ENCODE measurements at places on chromosomes 1 and 21. TPM values are rescaled to one million over a fixed set of nuclear protein-coding genes. Genes with fewer than 3 reads are reported as not detected.

DNA sequence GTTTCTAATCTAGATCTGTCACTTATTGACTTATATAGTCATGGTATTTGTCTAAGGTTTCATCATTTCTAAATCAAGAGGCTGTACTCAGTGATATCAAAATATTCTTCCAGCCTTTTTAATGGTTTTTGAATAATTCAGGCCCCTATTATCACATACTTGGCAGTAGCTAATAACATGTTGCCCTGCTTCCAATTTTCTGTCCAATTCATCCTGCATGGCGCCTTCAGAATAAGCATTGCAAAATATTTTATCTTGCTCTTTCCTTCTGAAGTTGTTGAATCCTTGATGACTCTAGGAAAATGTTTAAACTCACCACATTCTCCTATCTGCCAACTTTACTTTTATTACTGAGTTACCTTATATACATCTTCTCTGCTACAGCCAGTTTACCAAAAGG, 517.2 kb upstream of the B3GALT2 start:
- no peak for DNase-seq
- no peak overlapping the region for H3K4me3 ChIP-seq
- no peaks in the 10 kb centered on the region for H3K36me3 ChIP-seq

PLEKHN1 gene
- 4.8 TPM for total RNA-seq

- DNase-seq = no peak
- no peak overlapping the region for H3K4me3 ChIP-seq
- H3K27me3 ChIP-seq = peaks cover 9% of the 10 kb centered on the region
- no peak overlapping the region for H3K27ac ChIP-seq
- no peaks in the 10 kb centered on the region for H3K36me3 ChIP-seq
Measured at GRCh38 chr1:183148599-183148998, 37.5 kb upstream of the LAMC2 start.

GPR157 gene
- total RNA-seq = 3.3 TPM

OR14C36 gene
- total RNA-seq = not detected

DNA sequence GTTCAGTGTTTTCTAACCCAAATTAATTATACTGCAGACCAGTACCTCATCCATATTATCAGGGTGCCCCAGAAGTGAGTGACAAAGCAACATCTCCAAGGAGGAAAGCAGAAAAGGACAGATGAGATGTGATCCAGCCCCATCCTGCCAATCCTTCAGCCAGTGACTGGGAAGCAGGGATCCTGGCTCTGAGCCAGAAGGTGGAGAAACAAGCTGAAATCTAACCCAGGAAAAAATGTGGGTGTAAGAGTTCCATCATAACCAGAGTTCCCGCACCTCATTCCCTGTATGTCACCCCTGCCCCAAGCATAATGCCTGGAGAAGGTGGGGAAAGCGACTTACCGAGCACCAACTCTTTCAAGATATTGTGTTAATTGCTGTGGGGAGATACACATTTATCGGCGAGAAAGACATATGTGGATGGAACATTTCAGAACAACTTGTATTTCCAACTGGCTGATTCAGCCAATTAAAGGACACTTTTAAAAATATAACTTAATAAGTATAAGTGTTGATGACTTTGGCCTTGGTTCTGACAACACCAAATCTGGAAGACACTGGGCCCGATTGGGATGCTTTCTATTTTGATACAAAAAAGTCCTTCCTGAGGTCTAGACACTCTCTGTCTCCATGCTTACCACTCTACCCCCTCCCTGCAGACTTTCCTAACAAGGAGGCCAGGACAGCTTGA, 14.9 kb downstream of the PLEKHA6 start:
- H3K4me3 ChIP-seq = no peak overlapping the region
- DNase-seq = no peak
- H3K4me1 ChIP-seq = no peaks in the 10 kb centered on the region
- peaks cover 5% of the 10 kb centered on the region for H3K27me3 ChIP-seq

DNA sequence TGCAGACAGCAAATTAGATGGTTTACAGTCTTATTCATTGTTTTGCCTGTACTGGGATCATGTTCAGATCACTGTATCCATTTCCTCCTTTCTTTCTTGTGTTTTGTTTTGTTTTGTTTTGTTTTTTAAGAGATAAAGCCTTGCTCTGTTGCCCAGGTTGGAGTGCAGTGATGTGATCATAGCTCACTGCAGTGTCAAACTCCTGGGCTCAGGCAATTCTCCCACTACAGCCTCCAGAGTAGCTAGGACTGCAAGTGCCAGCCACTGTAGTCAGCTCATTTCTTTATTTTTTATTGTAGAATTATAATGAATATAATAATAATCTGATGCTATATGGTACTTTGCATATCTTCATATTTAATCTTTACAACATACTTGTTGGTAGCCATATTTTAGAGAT, 403.7 kb upstream of the B3GALT2 start:
- peaks cover 12% of the 10 kb centered on the region for H3K4me1 ChIP-seq
- H3K27me3 ChIP-seq = no peaks in the 10 kb centered on the region
- no peak overlapping the region for H3K4me3 ChIP-seq
- DNase-seq = no peak

RYR2 gene
- total RNA-seq = not detected

GRCh38 chr1:221740993-221741702, 741 bp downstream of the DUSP10 start:
- peaks cover 41% of the 10 kb centered on the region for H3K4me1 ChIP-seq
- H3K27me3 ChIP-seq = no peaks in the 10 kb centered on the region
- peaks cover 39% of the 10 kb centered on the region for H3K36me3 ChIP-seq

DNA sequence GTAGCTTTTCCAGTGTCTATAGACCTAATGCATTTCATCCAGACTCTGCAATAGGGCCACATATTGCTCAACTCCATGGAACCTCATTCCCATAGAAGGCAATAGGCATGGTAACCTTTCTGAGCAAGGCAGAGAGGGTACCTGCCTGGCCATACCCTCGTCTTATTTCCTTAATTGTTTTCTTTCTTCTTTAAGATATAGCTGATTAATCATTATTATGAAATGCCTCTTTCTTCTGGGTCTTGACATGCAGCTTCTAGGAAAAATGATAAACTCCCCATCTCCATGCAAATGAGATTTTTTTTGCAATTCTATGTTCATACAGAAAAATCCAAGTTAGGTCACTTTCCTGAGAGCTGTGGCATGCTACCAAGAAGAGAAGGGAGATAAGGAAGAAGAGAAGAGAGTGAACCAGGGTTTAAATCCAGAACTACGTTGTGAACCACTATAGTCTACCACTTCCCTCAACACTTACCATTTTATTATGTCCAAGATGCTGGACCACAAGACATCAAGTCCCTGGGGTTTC, 33.0 kb upstream of the IL20 start:
- H3K4me3 ChIP-seq = peak overlapping the region; percentile 57
- H3K27me3 ChIP-seq = peaks cover 11% of the 10 kb centered on the region
- H3K36me3 ChIP-seq = no peaks in the 10 kb centered on the region
- peaks cover 51% of the 10 kb centered on the region for H3K4me1 ChIP-seq
- H3K27ac ChIP-seq = peak overlapping the region; percentile 27

DNA sequence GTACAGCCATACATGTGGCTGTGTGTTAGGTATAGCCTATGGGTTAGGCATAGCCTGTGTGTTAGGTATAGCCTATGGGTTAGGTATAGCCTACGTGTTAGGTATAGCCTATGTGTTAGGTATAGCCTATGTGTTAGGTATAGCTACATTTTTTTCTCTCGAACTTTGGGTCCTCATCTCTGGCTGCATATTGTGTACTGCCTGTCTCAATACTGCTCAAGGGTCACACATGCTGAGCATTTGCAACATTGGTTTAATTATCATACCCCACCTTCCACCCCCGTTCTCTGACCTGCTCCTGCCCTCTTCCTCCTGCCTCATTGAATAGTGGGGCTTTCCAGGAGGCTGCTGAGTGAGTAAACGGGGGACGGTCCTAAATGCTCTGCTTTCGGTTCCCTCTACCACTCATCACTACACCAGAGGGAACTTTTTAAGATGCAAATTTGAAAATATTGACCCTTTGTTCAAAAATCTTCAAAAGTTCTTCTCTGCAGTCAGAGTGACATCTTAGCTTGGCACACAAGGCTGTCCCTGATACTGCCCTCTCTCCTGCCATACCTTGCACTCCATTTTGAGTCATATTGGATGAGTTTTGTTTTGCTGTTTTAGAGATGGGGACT, 17.8 kb downstream of the OR2B11 start:
- peaks cover 5% of the 10 kb centered on the region for H3K4me1 ChIP-seq
- no peak for DNase-seq
- H3K4me3 ChIP-seq = no peak overlapping the region
- peaks cover 46% of the 10 kb centered on the region for H3K36me3 ChIP-seq
- H3K27ac ChIP-seq = no peak overlapping the region
- no peaks in the 10 kb centered on the region for H3K27me3 ChIP-seq

GRCh38 chr1:92538048-92538412, 51.3 kb upstream of the GFI1 start:
- peak overlapping the region; percentile 62 for H3K4me3 ChIP-seq
- H3K36me3 ChIP-seq = peaks cover 31% of the 10 kb centered on the region
- H3K27ac ChIP-seq = peak overlapping the region; percentile 96
- no peaks in the 10 kb centered on the region for H3K27me3 ChIP-seq
- no peak for DNase-seq

GRCh38 chr1:168977618-168978017, 128.9 kb upstream of the ATP1B1 start:
- no peak overlapping the region for H3K27ac ChIP-seq
- no peaks in the 10 kb centered on the region for H3K27me3 ChIP-seq
- H3K4me3 ChIP-seq = no peak overlapping the region
- peaks cover 1% of the 10 kb centered on the region for H3K4me1 ChIP-seq

S100A13 gene
- 5.3 TPM for total RNA-seq

DNA sequence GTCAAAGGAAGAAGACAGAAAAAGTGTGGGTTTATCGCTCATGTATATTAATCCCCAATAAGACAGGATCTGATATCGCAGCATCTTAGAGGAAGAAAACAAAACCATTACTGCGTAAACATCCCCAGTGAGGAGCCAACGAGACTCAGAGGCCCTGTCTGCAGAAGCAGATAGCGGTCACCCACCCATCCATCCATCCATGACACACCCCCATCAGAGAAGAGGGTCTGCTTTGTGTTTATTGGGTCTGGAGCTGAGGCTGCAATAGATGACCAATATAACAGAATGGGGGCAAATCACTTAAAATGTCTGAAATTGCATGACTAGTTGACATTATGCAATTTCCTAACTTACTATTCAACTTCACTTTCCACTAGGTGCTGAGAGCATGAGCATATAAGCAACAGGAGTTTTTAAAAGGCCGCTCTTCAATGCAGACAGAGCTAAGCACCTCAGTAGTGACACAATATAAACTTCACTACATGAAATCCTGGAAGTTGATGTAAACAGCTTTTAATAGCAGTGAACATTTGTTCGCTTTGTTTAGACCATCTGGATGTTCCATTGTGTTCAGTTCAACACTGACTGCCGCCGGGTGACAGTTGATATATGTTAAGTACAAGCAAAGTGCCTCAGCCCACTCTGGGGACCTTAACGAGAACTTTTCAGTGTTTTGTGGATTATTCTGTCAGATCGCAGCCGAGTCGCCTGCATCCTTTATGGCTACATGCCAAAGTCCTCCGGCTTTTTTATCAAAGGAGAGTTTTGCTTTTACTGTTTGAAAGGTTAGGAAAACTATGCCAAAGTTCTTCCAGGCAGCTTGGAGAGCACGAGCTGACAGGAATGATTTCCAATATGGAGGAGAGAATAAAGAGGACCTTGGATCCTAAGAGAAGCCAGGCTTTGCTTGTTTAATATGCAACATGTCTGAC, 167.5 kb downstream of the ZNF281 start:
- no peak for DNase-seq
- H3K36me3 ChIP-seq = no peaks in the 10 kb centered on the region
- peaks cover 51% of the 10 kb centered on the region for H3K27me3 ChIP-seq
- no peak overlapping the region for H3K4me3 ChIP-seq
- H3K27ac ChIP-seq = no peak overlapping the region

DNA sequence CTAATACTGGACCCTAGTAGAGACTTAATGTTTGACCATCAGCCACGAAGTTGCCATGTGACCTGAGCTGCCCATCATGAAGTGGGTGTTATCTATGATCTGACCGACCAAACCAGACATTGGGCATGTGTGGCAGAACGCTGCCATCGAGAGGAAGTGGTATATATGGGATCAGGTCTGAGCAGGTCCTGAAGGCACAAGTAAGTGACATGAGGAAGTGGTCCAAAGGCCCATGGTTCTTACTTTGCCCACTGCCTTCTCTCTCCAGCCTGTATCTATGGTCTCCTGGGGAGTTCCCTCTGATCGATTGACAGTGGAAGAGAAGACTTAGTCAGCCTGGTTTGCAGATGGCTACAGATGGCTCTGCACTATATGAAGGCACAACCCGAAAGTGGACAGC, 7.9 kb downstream of the SPSB1 start:
- no peak overlapping the region for H3K4me3 ChIP-seq
- H3K27me3 ChIP-seq = peaks cover 13% of the 10 kb centered on the region
- H3K27ac ChIP-seq = no peak overlapping the region

DNA sequence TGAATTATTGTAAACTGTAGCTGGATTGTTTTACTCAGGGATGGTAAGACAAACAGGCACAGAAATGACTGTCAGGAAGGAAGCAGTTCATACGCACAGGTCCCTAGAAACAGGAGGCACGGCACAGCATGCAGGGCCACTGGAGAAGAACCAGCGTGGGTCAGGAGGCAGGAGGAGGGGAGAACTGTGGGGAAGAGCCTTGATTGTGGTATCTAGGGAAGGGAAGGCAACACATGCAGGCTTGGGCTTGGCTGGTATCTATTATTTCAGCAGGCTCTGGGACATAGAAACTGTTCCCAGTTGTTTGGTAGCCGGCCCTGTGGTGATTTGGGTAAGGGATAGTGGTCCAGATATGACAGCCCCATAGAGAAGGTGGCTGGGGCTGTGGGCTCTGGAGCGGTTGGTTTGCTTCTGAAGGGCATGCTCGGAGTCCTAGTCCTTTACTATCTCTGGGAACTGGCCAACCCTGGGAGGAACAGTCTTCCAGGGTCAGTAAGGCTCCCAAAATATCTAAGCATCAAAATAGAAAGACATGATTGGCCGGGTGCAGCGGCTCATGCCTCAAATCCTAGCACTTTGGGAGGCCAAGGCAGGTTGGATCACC, 43.1 kb upstream of the CCSAP start:
- peaks cover 26% of the 10 kb centered on the region for H3K27me3 ChIP-seq
- no peaks in the 10 kb centered on the region for H3K4me1 ChIP-seq
- no peak overlapping the region for H3K27ac ChIP-seq
- DNase-seq = no peak

PADI2 gene
- total RNA-seq = 0.08 TPM
